ENCODE measurements at places on chromosomes 5 and 9. TPM values are rescaled to one million over a fixed set of nuclear protein-coding genes. Genes with fewer than 3 reads are reported as not detected.

The ARL14EPL gene
- not detected for total RNA-seq

The LCN9 gene
- not detected for total RNA-seq

The HACD4 gene
- 1.8 TPM for total RNA-seq

The ELAVL2 gene
- not detected for total RNA-seq

The SPATA31C1 gene
- not detected for total RNA-seq

DNA sequence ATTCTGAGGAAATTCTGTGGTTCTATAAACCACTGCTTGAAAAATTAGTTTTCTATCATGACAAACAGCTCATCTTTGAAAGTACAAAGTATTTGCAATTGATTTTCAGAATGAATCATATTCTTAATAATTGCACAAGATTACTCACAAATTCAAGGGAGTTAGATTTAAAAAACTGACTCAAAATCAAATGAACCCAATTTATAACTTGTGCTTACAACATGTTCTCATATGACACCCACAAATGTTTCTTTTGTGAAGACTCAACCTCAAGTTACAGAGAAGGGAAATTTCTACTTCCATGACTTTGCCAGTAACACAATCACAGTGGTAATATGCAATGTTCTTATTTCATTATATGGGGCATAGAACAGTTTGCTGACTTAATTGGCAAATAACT lies 272.0 kb upstream of the ACTBL2 start:
- no peak for DNase-seq

DNA sequence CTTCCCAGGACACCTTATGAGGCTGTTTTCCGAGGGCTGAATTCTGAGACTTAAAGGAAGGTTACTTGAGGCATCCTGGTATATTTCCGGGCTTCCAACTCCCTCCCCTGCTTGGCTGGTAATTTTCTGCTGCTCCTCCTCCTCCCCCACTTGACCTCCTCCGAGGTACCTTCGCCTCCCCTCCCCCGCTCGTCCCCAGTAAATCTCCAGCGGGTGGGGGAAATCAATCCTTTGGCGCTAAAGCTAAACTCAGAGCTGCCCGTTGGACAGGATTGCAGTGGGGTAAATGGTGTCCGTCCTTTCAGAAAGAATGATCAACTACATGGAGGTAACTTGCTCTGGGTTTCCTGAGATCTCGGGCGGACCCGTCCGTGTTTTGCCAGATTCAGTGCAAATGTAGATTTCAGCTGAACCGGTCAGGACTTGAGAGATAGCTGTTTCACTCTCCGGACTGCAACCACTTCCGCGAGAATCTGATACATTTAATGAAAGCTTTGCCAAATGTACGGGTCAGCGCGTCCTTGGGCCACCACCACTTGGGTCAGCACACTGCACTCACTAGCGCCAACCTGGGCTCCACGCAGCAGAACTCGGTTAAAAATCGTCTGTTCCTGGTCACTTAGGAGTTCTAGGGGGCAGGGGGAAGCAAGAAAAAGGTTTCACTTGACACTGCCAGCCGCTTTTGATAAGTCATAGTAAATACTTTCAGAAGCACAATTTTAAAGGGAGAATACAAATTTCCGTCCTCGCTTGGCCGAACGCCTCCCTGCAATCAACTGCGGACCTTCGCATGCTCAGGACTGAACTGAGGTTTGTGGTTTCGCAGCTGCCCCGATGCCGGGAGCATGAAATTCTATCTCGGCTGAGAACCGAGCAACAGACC lies 4.6 kb upstream of the ISL1 start:
- no peak for DNase-seq

DNA sequence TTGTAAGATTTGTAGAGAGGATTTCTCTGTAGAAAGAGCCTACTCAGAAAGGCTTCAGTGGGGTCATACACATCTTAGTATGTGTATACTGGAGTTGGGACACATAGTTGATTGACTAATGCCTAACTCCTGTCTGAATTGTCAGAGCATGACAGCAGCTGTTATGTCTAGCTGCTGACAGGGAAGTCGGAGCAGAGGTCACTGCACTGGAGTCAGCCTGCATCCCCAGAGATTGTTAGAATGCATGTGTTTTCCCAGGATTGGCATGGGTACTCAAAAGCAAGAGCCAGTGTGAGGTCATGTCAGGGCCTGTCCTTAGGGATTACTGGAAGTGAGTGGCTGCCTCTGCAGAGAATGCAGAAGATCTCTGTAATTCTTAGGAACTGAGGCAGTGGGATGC lies 82.7 kb downstream of the ITGA1 start:
- DNase-seq = no peak

DNA sequence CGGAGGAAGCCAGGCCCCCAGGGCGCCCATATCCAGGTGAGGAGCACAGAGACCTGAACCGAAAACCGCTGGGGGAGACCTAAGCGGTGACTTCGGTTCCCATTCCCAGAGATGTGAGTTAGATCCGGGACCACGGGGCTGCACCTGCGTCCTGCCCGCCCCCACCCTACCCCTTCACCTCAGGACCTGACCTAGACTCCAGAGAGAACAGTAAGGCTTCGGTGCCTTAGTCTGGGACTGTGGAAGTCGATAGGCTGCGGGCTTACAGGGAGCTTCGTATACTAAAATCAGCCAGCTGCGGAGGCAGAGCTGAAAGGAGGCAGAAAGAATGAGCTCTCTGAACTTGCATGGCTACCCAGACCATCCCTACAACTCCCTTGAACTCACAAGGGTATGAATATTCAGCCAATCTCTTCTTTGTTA lies 518 bp upstream of the FAM13B start:
- peak; percentile 8 for DNase-seq

DNA sequence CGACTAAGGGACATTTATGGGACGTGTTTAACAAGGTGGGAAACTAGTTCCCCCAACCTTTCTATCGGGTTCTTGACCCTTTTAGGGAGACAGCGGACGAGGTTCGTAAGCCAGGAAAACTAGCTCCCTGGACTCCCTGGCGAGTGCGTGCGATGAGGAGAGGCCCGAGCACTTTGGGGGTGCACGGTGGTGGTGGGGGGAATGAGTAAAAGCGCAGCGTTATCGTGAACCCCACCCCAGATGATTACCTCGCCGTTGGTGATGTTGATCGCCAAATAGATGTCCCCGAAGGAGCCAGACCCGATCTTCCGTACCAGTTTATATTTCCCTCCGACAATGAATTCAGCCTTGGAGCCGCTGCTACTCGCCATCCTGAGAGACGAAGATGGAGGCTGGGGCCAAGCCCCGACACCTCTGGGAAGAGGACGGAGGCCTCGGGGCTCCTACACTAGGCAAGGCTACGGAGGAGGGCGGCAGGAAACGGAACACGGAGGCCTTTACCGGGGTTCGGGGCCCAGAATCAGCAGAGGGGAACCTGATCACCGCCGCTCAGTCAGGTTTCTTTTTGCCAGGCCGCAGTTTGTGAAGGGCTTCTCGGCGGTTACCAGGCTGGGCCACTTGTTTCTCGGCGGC lies 529 bp downstream of the CSNK1A1 start:
- no peak for DNase-seq

DNA sequence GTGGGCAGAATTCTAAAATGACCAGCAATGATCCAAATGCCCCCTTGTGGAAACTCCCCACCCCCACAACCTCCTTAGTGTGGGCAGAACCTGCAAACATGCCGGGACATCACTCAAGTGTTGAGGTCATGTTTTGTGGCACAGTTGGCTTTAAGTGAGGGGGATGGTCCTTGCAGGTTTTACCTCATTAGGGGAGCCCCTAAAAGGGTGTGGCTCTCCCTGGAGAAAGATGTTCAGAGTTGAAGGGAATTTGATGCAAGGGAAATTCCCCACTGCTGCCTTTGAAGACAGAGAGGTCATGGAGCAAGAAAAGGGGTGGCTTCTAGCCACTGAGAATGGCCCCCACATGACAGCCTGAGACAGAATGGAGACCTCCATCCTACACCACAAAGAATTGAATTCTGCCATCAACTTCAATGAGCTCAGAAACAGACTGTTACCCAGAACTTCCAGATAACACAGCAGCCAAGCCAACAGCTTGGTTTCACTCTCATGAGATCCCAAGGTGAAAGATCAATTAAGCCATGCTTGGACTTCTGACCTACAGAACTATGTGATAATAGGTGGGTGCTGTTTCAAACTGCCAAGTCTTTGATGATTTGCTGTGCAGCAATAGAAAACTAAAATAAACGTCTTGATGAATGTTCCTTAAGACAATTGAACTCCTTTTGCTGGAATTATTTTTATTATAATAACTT lies 103.4 kb downstream of the MED10 start:
- DNase-seq = peak; percentile 50

DNA sequence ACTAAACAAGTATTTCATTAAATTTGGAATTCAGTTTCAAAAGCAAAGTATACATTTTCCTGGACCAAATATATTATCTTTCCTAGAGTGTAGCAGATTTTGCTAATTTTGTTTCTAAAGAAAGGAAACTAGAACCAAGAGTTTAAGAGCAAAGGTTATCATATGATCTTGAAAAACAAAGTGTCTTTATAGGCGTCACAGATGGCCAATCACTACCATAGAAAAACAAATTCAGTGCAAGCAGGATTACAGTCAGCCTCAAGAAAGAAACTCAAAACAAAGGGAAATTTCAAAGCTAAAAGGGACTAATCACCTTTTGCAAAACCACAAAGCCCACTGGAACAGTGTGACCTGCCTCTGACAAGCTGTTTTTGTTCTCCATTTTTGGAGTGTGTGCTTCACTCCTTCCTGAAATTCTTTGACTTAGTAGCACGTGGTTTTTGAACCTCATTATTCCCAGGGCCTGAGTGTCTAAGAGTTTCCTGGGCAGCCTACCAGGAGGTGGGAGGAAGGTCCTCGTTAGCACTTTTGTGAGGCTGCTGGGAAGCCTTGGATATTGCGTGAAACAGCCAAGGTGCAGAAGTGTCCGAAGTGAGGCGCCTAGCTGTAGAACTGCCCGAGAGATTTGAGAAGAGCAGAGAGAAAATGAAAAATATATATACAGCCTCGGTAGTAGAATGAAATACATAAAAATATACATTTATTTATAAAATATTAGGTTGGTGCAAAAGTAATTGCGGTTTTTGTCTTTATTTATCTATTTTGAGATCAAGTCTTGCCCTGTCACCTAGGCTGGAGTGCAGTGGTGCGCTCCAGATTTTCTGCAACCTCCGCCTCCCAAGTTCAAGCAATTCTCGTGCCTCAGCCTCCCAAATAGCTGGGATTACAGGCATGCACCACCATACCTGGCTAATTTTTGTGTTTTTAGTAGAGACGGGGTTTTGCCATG lies 246.1 kb downstream of the MARCHF11 start:
- no peak for DNase-seq

GRCh38 chr5:10660720-10661387 lies 97.0 kb downstream of the ANKRD33B start:
- DNase-seq = no peak

- peak; percentile 53 for DNase-seq
These were observed 474 bp downstream of the HMGCR start for GRCh38 chr5:75337366-75338021.

GRCh38 chr9:23088932-23089364 lies 642.3 kb downstream of the DMRTA1 start:
- DNase-seq = no peak

GRCh38 chr5:32279223-32279622 lies 33.5 kb downstream of the MTMR12 start:
- DNase-seq = no peak

DNA sequence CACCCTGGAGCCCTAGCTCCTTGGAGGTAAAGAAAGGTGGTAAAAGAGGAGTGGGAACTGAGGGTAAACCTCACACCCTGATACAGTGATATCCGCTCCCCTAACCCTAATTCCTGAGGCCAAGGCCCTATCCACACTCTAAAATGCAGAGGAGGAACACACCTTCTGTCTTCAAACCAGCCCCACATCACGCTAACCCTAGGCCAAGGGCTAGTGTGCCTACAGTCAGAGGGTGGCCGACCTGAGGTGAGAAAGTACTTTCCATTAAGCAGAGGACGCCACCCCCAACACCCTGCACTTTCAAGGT lies 590 bp downstream of the HDAC3 start:
- DNase-seq = no peak

GRCh38 chr5:174281855-174282254 lies 236.3 kb downstream of the NSG2 start:
- DNase-seq = no peak

- DNase-seq = no peak
These were observed 64.5 kb downstream of the PRR16 start for GRCh38 chr5:120528609-120529008.

GRCh38 chr5:79802406-79802805 lies 112.8 kb downstream of the CMYA5 start:
- DNase-seq = no peak

DNA sequence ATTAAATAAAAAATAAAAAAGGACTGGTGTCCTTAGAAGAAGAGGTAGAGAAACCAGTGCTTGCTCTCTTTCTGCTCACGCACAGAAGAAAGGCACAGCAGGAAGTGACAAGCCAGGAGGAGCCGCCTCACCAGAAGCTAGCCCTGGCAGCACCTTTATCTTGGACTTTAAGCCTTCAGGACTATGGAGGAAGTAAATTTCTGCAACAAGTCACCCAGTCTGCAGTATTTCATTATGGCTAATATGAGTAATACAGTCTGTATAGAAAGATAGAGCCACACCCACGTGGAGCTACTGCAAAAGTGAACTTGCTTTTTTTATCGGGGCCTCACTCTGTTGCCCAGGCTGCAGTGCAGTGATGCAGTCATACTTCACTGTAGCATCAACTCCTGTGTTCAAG lies 68.4 kb downstream of the PDZD2 start:
- DNase-seq = no peak
